ENCODE measurements at places on chromosomes 13 and 19.
A peak's percentile ranks its signal among the peaks of the same experiment; 100 is the strongest.

DNA sequence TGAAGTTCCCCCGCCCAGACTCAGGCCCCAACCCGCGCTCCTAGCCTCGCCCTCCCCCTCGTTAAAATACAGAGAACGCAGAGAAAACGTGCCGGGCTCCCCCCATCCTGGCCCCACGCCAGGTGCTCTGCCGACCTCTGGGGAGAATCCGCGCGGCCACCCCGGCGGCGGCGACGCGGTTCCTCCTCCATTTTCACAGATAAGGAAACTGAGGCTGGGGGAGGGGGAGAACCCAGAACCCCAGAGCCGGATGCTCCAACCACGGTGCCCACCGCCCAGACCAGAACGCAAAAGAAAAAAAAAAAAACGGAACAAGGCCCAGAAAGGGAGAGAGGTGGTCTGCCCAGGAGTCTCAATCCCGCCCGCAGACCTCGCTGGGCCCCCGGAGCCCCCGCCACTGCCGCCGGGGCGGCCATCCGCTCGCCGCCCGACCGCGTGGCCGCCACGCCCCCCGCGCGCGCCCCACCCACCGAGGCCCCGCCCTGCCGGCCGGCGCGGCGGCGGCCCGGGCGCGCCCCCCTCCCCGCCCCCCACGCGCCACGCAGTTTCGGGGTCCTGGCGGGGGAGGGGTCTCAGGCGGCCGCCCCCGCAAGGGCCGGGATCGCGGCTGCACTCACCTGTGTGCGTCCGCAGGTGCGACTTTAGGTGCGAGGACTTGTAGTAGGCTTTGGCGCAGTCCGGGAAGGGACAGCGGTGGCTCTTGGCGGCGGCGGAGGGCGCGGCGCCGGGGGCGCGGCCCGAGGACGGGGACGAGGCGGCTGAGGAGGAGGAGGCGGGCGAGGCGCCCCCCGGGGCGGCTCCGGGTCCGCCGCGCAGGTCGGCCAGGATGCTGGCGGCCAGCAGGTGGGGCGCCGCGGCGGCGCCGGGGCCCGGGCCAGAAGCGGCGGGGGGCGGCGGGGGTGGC lies 703 bp downstream of the KLF16 start:
- DNase-seq: peak; percentile 58

GRCh38 chr13:113586661-113587479 lies 2.3 kb downstream of the TFDP1 start:
- DNase-seq: no peak

- no peak for DNase-seq
Measured at GRCh38 chr19:6270076-6270745, 9.6 kb downstream of the MLLT1 start.

GRCh38 chr13:112664501-112665203 lies 25.2 kb upstream of the ATP11A start:
- no peak for DNase-seq

- no peak for DNase-seq
Measured at GRCh38 chr19:45145270-45146189, 15.3 kb downstream of the NKPD1 start.

DNA sequence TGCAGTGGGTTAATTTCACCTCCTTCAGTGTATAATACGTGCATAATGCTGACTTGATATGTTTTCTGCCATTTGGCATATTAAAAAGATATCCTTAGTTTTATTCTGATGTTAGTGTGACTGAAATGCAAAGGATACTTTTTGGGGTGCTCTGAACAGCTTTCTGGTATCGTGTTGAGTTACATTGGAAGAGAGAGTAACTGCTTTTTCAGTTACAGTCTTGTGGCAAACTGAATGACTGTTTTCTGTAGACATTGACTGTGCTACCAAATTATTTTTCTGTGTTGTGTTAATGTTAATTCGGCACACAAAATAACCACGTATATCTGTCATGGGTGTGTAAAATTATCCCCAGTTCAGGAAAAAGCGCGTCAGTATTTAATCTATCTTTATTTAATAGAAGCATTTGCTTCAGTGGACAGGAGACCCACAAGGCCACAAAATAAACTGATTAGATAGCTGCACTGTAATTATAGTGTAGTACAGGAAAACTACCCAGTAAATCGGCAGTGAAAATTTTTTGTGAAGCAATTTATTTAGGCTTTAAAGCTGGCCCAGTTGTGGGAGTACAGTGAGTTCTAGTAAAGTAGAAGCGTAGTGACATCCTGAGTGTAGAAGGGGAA lies 2.5 kb downstream of the URI1 start:
- no peak for DNase-seq

DNA sequence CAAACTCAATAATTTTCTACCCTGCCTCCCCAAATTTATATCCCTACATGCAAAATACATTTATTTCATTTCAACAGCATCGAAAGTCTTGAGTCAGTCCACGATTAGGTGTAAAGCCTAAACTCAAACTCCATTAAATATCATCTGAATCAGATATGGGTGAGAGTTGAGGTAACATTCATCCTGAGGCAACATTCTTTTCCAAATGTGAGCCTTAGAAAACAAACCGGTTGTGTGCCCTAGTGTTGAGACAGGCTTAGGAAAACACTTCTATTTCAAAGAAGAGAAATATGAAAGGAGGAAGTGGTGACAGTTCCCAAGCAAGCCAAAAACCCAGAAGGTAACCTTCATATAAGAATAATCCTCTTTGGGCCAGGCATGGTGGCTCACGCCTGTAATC lies 12.1 kb upstream of the ZNF441 start:
- DNase-seq: no peak

DNA sequence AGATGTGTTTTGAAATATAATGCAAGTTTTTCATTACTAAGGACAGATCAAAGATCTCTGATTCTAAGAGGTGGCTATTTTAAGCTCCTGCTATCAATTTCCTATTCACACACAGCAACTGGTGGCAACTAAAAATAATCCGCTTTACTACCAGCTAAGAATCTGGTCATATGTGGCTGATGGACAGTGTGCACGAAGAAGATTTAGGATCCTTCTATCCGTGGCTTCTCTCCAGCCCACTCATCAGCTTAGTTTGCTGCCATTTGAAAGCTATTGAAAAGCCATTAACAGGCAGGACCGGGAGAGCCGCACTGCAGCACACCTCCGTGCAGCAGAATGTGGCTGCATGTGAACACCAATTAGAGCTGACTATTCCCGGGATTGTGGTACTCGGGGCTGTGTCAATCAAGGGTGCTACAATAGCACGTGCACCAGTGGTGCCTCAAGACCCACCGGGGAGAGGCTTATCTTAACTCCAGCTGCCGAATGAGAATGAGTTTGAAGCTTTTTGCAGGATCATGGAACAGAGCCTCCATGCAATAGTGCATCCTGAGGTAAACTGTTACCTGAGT lies at the start of gene MYO16:
Gene MYO16, plus strand, starts transcription at position 431 of the 572 bp plus-strand sequence. CDS start 234 bp downstream, outside the sequence.
- DNase-seq: no peak

Measured in naive B cell (primary cell).